ENCODE measurements at places on chromosomes 13 and 19. TPM values are rescaled to one million over a fixed set of nuclear protein-coding genes. Genes with fewer than 3 reads are reported as not detected.

The ZNF763 gene
- total RNA-seq, result 2.2 TPM

The IGFL4 gene
- not detected for total RNA-seq

The ICAM5 gene
- total RNA-seq, result 2.6 TPM

The ARHGAP45 gene
- 1.7 TPM for total RNA-seq

The TIMM50 gene
- 72.4 TPM for total RNA-seq

The FRY gene
- total RNA-seq, result 24.3 TPM

The BCL3 gene
- total RNA-seq, result 13.2 TPM

The CCDC97 gene
- 13.2 TPM for total RNA-seq

The RFPL4A gene
- not detected for total RNA-seq
